ENCODE measurements at places on chromosomes 7 and 10.

- DNase-seq, result peak; percentile 68
These were observed 60.8 kb upstream of the PPIF start for GRCh38 chr10:79286318-79286951.

- no peak for DNase-seq
These were observed 4.4 kb downstream of the FBH1 start for GRCh38 chr10:5894403-5894802.

DNA sequence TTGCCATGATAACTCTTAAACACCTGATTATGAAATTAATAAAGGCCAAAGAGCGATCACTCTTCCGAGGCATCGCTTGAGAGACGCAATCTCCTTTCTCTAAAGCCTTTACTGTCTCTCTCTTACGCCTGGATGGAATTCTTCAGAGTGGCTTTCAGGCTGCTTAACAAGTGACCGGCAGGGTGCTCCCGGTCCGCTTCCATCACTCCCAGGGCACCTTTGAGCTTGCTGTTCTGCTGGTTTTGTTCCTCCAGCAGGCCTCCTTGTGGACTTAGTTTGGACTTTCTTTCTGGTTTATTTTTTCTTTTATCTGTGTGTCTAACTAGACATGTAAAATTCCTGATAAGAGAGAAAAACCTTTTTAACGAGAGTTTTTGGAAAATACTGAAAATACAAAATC lies 60.9 kb downstream of the MRPL32 start:
- DNase-seq, result no peak

DNA sequence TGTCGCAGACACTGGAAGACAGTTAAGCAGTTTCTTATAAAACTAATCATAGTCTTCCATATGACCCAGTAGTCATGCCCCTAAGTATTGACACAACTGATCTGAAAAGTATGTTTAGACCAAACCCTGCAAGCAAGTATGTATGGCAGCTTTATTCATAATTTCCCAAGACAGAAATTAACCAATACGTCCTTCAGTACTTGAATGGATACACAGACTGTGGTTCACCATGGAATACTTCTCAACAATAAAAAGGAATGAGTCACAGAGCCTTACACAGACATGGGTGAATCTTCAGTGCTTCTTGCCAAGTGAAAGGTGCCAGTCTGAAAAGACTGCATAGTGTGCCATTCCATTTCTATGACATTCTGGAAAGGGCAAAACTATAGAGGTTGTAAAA lies 50.2 kb upstream of the AKR1E2 start:
- DNase-seq, result no peak

DNA sequence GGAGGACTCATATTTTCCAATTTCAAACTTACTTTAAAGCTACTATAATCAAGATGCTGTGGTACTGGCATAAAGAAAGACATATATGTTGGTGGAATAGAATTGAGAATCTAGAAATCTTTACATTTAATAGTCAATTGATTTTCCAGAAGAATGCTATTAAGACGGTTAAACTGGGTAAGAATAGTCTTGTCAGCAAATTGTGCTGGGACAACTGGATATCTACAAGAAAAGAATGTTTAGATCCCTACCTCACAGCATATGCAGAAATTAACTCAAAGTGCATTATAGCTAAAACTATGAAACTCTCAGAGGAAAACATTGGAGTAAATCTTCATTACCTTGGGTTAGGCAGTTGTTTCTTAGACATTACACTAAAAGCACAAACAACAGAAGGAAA lies 203.3 kb downstream of the SDK1 start:
- no peak for DNase-seq

GRCh38 chr7:44922351-44922694 lies 37.0 kb upstream of the PURB start:
- no peak for DNase-seq

DNA sequence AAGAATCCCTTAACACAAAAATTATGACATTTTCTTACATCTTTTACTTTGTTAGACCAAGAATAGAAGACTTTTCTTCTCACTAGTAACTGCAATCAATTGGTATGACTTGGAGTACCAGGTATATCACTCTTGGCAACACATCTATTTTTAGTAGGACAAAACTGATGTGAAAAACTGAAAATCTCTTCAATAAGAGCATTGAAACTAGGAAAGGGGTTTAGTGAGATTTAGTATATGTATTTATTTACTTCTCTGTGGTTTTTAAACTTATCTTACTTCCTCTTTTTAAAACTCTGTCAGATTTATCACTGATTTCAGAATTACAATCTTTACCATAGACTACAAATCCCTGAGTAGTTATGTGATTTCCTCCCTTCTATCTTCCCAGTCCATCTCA lies 366.2 kb downstream of the PCDH15 start:
- DNase-seq, result no peak

DNA sequence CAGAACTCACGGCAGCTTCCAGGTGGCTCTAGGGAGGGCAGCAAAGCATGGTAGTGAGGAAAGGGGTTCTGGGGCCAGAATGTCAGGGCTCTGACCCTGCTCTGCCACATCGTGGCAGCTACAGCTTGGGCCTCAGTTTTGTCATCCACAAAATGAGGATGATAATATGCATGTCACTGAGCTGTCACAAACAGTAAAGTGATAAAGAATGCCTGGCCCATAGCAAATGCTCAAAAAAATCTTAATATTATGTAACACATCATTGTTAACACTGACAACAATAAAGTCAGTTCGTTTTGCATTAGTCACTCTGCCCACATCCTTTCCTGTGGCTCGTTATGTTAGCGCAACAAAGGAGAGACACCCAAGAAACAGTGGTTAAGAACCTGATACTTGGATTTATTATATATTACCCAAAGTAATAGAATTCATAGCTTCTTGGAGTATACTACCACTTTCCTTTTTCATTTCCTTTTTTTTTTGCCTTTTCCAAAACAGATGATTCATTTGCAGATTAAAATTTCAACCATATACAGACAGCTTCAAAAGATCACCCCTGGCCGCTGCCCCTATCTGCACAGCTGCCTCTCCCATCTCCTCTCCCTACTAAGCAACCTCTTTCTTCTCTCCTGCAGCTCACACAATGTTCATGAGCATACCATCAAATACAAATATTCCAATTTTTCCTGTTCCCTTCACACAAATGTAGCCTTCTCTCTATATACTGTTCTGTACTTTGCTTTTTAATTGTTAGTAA lies 45.5 kb upstream of the DDC start:
- DNase-seq, result no peak

DNA sequence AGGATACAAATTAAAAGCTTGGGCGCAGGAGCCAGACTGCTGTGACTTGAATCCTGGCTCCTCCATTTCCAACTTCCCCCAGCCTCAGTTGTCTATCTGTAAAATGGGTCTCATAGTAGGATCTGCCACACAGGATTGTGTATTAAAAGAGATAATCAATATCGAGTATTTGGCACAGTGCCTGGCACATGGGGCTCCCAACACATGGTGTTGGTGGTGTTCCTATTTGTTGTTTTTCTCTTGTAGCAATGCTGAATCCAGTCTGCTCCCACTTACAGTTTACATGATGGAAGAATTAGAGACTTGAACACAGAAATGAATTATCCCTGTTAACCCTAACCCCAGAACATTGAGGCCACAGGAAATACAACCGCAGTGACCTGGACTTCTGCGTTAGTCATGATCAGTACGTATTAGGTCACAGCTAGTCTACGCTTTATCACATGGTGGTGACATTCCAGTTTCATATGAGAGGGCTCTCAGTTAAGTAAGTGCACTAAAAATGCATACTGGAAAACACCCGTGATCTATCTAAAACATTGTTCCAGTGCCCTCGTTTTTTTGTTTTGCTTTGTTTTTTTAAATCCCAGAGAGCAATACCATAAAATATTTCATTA lies 169.5 kb upstream of the KLF14 start:
- DNase-seq, result no peak

GRCh38 chr7:71601851-71602250 lies 469.9 kb downstream of the GALNT17 start:
- no peak for DNase-seq

GRCh38 chr10:22335173-22335933 lies 9.9 kb upstream of the SPAG6 start:
- DNase-seq, result peak; percentile 47

GRCh38 chr10:1287487-1287886 lies 231.3 kb downstream of the WDR37 start:
- no peak for DNase-seq

DNA sequence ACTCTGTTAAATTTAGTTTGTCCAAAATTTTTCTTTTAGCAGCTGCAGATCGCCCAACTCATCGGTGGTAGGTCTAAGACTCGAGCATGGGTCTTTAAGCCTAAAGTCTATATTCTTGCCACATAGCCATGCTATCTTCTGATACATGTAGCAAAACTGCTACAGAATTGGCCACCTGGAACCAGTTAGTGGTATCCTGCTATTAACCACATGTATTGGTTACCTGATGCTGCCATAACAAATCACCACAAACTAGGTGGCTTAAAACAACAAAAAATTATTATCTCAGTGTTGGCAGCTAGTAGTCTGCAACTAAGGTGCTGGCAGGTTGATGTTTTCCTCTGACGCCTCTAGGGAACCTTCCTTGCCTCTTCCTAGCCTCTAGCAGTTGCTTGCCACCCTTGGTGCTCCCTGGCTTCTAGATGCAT lies 96.7 kb upstream of the PIK3CG start:
- no peak for DNase-seq

GRCh38 chr10:91537614-91538383 lies 95.1 kb downstream of the PPP1R3C start:
- DNase-seq, result no peak

GRCh38 chr10:108427146-108427545 lies 1262.6 kb upstream of the SORCS1 start:
- no peak for DNase-seq

DNA sequence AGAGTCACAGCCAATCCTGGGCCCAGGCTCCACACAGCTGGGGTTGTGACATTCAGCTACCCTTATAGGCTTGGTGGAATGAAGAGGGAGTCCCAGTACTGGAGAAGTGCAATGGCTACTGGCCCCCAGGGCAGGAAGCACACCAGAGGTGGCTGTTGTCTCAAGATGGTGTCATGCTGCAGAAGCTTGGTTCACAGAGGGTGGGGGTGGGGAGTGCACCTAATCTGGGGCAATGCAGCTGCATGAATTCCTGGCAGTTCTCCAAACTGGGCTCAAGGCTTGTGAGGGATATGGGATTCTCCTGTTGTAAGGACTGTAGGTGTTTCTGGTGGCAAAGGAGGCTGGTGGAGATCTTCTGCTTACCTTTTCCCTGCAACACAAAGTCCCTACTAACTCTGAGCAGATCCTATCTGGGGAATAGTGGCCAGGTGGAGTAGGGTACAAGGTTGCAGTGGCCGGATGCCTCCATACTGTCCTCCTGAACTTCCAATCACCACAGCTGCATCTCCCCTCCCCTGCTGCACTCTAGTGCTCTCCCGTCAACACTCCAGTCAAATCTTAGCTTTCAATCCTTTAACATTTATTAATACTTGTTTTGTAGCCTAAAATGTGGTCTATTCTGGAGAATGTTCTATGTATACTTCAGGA lies 27.4 kb upstream of the PLA2G12B start:
- no peak for DNase-seq

DNA sequence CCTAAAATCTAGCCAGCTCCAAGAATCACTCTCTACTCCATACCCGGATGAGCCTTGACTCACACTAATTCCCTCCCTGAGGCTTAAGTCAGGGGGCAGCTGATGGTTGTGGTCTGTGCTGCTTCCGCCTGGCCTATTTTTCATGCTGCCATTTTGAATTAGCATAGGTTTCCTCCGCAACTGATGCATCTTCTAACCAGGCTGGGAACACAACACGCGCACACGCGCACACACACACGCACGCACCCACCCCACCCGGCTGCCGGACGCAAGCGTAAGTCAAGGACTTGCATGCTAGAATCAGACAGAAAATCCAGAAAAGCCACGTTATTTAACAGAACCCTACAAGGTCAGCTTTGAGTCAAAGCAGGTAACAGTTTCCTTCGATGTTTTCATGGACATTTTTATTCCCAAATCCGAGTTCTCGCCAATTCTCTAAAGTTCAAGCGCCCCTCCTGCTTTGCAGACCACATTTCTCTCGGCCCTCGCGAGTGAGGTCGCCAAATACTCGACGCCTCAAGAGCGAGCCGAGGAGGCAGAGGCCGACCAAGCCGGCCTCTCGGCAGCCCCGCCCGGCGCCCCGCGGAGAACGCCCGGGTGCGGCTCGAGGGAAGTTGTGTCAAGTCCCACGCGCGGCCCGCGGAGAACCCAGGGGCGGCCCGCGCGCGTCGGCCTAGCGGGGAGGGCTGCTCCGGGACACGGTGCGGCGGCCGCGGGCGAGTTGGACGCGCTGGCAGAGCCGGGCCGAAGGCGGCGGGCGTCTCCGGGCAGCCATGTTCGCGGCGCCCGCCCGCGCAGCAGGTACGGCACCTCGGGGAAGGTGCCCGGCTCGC lies 961 bp downstream of the SCRN1 start:
- DNase-seq, result no peak

DNA sequence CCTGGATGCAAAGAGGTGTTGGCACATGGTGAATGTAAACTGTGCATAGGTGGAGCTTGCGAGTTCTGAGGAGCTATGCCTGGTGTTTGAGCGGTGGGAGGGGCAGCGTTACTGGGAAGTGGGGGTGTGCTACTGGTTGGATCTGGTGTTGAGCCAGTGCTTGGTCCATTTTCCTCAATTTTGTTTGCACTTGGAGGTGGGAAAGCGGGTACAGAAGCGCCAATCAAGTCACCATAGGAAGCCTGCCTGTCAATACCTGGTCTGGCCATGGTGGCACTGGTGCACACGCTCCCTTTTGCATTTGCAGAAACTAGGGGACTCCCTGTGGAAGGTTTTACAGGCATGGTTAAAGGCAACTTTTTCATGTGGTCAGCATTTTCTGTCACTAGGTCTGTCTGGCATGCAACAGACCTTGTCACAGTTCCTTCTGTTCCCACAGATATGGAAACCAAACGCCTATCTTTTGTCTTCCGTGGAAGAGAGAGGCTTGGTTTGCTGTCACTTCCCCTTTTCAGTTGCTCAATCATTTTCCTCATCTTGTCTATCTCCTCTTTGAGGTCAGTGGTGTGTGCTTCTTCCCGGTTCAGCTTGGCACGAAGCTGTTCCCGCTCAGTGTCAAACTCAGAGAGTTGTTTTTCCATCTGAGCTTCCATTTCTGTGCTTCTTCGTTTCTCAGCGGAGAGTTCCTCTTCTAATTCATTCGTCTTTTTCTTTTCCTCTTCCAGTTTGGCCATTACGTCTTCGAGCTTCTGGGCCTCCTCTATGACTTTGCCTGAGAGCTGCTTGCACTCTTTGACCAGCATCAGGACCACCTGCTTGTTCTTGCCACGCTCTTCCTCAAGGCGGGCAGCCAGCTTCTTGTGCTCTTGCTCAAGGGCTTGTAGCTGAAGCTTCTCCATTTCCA lies 81.1 kb downstream of the CTTNBP2 start:
- no peak for DNase-seq

GRCh38 chr7:81062755-81063154 lies 143.9 kb upstream of the SEMA3C start:
- no peak for DNase-seq

GRCh38 chr7:44762300-44762699 lies 13.7 kb downstream of the ZMIZ2 start:
- DNase-seq, result no peak

GRCh38 chr7:100441641-100442535 lies 5.6 kb upstream of the PPP1R35 start:
- no peak for DNase-seq

- DNase-seq, result no peak
These were observed 510.2 kb upstream of the ZWINT start for GRCh38 chr10:56871160-56871668.

Measured in activated T-helper 1 cell treated with anti-CD3 and anti-CD28 coated beads, Interleukin-2, amount 50 U/mL, for 16 hours (primary cell).